ENCODE measurements at places on chromosomes 3 and 15. TPM values are rescaled to one million over a fixed set of nuclear protein-coding genes. Genes with fewer than 3 reads are reported as not detected.

ERICH6 gene
- total RNA-seq = not detected

CCR9 gene
- total RNA-seq = not detected

SLC51A gene
- not detected for total RNA-seq

XCR1 gene
- 0.05 TPM for total RNA-seq

- DNase-seq = no peak
These were observed 583.9 kb downstream of the NTRK3 start for GRCh38 chr15:87672309-87673288.

DNA sequence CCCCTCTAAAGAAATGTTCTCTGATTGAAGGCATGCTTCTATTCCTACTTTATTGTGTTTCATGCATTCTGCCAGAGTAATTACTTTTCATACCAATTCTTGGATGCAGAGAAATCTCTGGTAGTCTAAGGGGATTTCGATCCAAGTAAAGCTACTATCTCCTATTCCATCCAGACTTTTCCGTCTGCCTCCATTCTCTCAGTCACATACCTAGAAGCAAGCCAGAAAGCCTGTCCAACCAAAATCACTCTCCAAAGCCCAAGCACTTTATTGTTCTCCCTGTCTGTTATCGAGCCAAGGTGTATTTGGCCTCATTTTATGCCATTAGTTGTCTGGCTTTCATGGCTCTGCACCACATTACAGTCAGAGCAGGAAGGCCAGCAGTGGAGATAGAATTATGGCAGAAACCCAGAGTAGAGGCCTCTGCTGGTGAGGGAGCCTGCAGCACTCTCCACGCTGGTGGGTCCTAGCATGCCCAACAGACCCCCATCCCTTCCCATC is 95.9 kb downstream of the SLC49A4 start:
- no peak for DNase-seq

DNA sequence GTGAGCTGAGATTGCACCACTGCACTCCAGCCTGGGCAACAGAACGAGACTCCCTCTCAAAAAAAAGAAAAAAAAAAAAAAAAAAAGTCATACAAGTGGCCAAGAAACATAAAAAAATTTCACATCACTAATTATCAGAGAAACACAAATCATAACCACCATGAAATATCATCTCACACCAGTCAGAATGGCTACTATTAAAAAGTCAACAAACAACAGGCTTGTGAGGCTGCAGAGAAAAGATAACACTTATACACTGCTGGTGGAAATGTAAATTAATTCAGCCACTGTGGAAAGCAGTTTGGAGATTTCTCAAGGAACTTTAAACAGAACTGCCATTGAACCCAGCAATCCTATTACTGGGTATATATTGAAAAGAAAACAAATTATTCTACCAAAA is 291.1 kb upstream of the MCTP2 start:
- DNase-seq = no peak

GRCh38 chr3:117853923-117854668 is 1144.5 kb downstream of the TUSC7 start:
- DNase-seq = no peak

DNA sequence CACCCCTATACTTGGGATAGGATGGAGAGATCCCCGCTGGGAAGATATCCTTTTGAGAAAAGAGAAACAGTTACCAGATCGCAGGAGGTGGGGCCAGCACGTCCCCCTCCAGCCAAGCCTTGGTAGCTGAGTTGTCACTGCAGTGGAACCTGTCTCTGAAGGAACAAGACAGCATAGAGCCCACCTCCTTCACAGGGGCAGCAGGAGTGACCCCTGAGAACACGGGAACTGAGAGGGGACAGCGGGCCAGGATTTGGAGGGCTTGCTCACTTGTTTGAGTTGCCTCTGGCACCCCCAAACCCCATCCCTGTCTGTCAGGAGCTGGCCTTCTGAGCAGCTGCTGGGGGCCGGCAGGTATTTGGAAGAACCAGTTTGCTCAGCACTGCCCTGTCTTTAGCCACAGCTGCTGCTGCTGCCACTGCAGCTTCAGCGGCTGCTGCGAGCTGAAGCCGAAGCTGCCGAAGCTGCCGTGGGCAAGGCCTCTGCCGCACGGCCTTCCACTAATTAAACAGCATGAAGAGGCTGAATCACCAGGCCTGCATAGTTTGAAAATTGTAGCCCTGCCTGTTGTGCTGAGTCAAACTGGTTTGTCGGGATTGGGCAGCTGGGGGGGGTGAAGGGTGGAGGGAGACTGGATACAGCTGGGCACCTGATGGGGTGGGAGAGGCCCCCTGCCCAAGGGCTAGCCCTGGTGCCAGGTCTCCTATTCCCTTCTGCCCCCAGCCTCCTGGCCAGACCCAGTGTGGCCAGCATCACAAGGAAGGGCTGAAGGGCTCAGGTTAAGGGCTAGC is 4.0 kb downstream of the EPHB3 start:
- no peak for DNase-seq

DNA sequence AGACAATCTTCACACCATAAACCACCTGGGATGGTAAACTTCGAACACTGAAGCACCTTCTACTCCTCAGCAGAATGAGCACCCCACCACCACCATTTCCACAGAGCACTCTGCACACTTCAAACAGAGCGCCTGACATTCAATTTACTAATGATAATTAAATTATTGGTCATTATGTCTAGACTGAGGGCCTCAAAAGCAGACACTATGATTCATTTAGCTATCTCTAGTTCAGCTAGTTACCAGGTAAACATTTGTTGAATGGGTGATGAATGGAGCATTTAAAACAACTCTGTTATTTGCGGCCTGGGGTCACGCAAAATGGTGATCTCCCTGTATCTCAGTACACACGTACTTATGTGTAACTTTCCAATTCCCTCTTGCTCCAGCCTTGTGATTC is 40.9 kb downstream of the ACAP2 start:
- DNase-seq = no peak

DNA sequence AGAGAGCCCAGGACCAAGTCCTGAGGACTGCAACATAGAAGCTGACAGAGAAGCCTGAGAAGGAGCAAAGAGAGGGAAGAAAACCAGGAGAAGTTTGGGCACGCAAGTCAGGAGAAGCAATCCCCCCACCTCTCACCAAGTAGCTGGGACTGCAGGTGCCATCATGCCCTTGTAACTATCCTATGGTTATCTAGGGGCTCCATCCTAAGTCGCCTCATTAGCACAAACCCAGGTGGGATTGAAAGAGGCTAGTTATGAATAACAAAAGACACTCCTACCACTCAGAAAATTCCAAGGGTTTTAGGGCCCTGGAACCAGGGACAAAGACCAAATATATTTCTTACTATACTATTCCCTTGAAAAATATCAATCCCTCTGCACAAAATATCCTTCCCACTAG is 53.5 kb downstream of the CCR4 start:
- no peak for DNase-seq

GRCh38 chr3:140388202-140388922 is 289.5 kb upstream of the TRIM42 start:
- DNase-seq = no peak

- DNase-seq = no peak
These were observed 171.5 kb downstream of the IL5RA start for GRCh38 chr3:2938711-2939110.

DNA sequence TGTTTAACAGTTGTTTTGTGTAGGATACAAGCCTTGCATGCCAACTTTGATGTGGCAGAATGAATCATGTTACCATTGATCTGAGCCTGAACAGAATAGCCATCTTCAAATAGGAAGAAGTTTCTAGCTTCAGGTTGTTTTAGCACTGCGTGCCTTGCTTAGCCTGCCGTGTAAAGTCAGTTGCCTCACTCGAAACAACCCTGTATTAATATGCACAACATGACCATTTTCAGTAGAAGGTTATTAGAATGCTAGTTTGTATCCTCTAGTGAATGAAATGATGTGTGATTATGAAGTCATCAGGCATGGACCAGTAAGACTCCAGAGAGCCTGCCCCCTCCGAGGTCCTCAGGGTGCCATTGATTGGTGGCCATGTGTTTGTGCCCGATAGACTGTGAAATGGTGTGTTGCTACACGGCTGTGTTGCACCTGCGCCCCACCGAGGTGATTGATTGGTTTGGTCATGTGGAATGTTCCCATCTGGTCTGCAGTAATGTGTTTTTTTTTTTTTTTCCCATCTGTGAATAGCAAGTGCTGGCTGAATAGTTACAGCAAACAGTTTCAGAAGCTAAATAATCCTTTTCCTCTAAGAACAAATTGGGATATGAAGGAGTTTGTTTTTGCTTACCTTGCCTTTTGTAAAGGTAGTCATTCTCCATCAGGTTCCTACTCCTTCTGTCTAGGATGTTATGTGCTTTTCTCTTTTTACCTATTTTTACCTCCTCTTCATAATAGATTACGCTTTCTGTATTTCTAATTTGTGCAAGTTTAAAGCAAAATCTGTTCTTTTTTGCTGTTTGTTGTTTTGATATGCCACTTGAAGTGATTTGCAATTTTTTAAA is 214.9 kb downstream of the TCF12 start:
- no peak for DNase-seq

- no peak for DNase-seq
These were observed 15.9 kb downstream of the ATG7 start for GRCh38 chr3:11288021-11288491.

DNA sequence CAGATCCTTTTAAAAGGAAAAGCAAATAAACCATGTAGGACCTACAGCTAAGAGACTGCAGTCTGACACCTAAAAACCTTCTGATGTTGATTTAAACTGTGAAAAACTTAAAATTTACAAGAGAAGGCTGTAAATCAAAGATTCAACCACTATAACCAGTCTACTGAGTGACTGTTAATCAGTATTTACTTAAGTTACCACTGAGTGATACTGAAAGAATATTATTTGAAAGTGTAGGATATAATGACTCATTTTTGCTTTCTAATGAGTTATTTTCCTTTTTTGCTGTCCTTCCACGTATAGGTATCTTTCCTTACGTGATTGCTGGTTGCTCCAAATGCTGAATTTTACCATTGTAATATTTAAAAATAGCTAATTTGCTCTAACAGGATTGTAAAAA is 44.6 kb downstream of the RFX7 start:
- no peak for DNase-seq

DNA sequence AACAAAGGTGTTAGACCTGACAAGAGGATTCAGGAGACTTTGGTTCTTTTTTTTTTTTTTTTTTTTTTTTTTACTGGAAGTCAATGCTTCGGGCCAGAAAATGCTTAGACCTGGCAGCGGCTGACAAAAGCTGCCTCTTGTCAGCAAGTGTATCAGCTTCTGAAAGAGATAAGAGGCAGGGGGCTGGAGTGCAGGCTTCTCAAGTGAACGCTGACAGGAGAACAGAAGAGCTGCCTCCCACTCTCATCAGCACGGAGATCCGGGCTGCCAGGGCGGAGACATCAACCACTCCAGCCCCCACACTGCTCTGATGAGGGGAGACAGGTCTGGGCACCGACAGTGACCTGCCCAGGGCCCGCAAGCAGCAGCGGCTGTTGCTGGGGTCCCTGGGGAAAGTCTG is 9.4 kb upstream of the SCN5A start:
- no peak for DNase-seq

GRCh38 chr3:126127452-126127851 is 43.5 kb upstream of the SLC41A3 start:
- no peak for DNase-seq

All from activated CD4-positive, alpha-beta T cell treated with anti-CD3 and anti-CD28 coated beads, Interleukin-2, amount 10 ng/mL, durations not matched to agents 24 days and 14 days (primary cell).